ENCODE measurements at places on chromosomes 12 and 14.

DNA sequence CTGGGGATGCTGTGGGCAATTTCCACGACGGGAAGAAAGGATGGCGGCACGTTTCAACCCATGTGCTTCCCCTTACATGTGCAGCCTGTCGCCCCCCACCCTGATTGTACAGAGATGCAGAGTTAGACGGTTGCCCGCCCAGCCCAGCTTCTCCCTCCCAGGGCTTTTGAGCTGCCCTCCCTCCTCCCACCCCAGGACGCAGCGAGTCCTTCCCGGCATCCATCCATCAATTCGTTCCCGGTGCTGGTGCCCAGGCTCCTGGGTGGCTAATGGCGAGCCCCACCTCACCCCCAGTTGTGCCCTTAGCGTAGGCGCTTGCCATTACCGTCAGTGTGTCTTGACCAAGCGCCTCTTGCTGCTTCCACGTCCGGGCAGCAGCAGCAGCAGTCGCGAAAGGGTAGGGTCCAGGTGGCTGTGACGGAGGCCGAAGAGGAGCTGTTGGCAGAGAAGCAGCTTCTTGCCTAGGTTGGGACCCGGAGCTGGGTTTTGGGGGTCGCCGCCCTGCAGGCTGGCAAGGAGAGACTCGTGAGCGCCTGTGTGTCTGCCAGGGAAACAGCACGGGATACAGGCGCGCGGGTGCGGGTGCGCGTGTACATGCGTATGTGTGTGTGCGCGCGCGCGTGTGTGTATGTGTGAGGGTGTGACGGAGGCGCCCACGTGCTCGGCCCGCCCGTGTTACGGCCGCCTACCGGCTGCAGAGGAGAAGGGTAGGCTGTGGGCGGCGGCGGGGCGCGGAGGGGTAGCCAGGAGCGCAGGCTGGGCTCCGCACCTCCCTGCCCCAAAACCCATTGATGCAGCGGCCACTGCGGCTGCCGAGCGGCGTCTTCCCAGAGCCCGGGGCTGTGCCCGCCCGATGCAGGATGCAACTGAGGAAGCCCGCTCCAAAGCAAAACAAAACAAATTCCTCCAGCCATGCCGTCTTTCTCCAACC is at the start of gene SLC6A15:
TSS of gene SLC6A15 (minus strand) at position 602 of the 931 bp plus-strand sequence. CDS start 20,679 bp downstream, outside the sequence.
- H3K27me3 ChIP-seq, result peaks cover 10% of the 10 kb centered on the region
- DNase-seq, result peak; percentile 79
- no peaks in the 10 kb centered on the region for H3K36me3 ChIP-seq
- H3K4me1 ChIP-seq, result no peaks in the 10 kb centered on the region
- H3K4me3 ChIP-seq, result peak within 1 kb of the TSS; percentile 48

DNA sequence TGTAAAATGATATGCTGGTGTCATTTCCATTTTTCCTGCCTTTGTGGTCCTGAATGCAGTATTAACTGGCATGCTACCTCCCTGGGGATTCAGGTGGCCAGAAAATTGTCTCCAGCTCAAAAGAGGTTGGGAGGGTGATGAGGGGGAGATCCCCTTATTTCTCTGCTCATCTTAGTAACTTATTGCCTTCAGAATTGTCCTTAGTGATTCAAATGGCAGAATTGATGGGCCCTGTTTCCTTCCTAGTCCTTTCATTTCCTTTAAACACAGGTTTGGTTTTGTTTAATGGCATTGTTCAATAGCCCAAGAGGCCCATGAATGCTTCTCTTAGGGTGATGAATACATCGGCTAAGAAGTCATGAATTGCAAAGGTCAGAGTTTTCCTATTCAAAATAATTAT is 207.0 kb downstream of the SLC41A2 start:
- DNase-seq, result no peak
- H3K4me3 ChIP-seq, result no peak overlapping the region
- no peaks in the 10 kb centered on the region for H3K36me3 ChIP-seq
- no peaks in the 10 kb centered on the region for H3K4me1 ChIP-seq

DNA sequence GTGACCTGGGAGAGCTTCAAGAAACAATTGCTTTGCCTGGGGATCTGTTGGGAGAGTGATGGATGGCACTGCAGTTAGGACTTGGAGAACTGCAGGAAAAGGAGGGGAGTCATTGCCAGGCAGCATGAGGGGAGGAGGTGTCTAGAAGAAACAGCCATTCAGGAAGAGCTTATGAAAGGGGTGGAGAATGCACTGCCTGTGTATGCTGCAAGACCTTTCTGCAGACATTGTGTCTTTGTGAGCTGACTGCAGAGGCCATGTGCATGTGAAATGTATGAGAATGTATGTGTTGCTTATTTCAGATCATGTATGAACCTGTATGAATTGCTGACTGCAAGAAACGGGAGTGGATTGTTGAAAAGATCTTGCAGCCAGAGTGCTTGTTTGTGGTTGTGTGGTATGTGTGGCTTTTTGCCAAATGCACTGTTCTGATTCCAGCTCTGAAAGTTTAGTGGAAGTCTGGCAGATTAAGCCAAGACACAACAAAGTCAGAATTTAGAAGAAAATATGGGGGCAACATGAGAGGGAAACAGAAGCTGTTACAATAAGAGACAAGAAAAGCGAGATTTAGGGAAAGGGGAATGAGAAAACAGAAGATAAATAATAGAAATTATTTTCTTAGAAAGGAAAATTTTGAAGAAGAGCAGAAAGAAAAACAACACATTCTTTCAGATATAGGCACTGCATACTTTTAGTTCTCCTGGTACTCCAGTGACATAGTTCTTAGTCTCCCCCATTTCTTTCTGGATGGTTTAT is 9.8 kb upstream of the RIMKLB start:
- H3K4me3 ChIP-seq, result no peak overlapping the region
- peak overlapping the region; percentile 63 for H3K27ac ChIP-seq
- peak; percentile 90 for DNase-seq
- H3K36me3 ChIP-seq, result no peaks in the 10 kb centered on the region
- H3K27me3 ChIP-seq, result no peaks in the 10 kb centered on the region

DNA sequence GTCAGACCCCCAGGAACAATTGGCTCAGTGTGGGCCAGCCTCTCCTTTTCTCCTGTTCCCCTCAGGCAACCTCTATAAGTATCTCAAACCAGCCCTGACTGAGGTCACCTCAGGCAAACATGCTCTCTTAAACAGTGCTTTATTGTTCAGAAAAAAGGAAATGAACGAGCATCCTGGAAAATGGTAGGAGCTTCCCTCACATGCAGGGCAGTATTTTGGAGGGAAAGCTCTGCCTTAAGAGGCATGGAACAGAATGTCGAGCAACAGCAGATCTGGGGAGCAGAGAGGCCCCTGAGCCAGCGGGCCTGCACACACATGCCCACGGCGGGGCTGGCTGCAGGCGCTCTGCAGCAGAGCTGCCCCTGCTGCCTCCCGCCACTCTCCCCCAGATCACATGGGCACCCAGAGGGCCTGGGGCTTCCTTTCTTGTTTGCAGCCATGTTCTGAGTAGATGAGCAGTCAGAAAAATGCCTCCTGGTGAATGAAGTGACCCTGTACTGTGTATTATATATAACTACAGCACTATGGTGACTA is 42.0 kb downstream of the MOK start:
- H3K4me1 ChIP-seq, result peaks cover 20% of the 10 kb centered on the region
- H3K27ac ChIP-seq, result peak overlapping the region; percentile 60
- H3K4me3 ChIP-seq, result no peak overlapping the region
- H3K27me3 ChIP-seq, result no peaks in the 10 kb centered on the region
- no peaks in the 10 kb centered on the region for H3K36me3 ChIP-seq

- no peak overlapping the region for H3K27ac ChIP-seq
- DNase-seq, result no peak
- no peak overlapping the region for H3K4me3 ChIP-seq
- no peaks in the 10 kb centered on the region for H3K27me3 ChIP-seq
Measured at GRCh38 chr12:124044021-124044420, 71.0 kb downstream of the ZNF664 start.

DNA sequence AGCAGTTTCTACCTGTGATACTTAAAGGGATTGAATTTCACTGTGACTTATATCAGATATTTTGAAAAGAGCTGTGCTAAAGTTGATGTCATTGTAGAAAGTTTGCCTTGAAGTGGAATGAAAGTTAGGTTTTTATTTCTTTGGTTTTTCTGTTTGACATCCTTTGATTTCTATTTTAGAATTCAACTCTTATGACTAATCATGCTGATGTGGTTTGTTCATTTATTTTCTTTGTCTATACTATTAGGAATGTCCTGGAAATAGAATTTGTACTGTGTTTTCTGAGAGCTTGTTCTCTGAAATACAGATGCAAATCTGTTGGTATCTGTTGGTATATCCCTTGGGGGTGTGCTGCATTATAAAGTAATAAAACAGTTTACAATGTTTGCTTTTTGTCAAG is 3.3 kb downstream of the CNOT2 start:
- no peak overlapping the region for H3K4me3 ChIP-seq
- no peak overlapping the region for H3K27ac ChIP-seq
- H3K4me1 ChIP-seq, result peaks cover 23% of the 10 kb centered on the region

- no peak for DNase-seq
- no peak overlapping the region for H3K4me3 ChIP-seq
- H3K27ac ChIP-seq, result no peak overlapping the region
- H3K4me1 ChIP-seq, result no peaks in the 10 kb centered on the region
- no peaks in the 10 kb centered on the region for H3K36me3 ChIP-seq
- no peaks in the 10 kb centered on the region for H3K27me3 ChIP-seq
Measured at GRCh38 chr14:29536886-29537511, 390.6 kb downstream of the PRKD1 start.
